ENCODE measurements at places on chromosomes 6 and 20.
A peak's percentile ranks its signal among the peaks of the same experiment; 100 is the strongest.

DNA sequence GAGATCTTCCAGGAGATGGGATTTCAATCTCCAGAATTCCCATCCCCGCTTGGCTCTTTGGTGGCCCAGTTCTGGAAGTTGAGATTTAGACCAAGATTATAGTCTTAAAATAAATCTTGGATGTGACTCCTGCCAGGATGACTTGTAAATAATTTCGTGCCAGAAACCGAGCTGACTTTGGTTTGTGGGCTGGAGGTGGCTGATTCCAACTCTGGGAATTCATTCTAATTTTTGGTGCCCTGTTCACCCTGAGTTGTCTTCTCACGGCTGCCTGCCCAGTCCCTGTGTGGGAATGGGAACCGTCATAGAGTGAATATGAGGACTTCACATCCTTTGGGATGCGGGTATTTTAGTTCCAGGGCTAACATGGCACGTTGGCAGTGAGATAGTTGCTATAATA lies 64.8 kb downstream of the JARID2 start:
- no peak for DNase-seq

DNA sequence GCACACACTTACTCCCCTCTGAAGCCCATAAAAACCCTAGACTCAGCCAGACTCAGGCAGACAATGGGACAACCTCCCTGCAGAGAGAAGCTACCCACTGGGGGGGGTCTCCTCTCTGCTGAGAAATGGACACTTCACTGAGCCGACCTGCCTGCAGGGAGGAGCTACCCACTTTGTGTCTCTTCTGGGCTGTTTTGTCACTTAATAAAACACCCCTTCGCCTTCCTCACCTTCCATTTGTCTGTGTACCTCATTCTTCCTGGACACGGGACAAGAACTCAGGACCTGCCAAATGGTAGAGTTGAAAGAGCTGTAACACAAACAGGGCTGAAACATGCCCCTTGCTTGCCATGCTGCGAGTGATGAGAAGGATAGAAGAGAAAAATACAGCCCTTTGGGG lies 151.7 kb upstream of the HDDC2 start:
- no peak for DNase-seq

DNA sequence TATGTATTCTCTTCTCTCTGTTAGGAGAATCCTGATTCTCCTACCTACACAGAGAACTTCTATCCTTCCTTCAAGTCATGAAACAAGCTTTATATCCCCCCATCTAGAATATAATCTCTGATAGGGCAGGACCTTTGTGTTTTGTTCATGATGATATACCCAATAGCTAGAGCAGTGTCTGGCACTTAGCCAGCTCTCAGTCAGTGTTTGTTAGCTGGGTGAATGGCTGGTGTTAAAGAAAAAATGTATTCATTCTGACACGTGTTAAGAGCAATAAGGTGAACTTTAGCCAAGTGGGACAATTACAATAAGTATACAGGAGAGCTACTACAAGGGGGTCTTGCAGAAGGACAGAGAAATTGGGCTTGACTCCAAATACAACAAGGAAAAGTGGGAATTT lies 34.3 kb upstream of the TNFRSF21 start:
- no peak for DNase-seq

DNA sequence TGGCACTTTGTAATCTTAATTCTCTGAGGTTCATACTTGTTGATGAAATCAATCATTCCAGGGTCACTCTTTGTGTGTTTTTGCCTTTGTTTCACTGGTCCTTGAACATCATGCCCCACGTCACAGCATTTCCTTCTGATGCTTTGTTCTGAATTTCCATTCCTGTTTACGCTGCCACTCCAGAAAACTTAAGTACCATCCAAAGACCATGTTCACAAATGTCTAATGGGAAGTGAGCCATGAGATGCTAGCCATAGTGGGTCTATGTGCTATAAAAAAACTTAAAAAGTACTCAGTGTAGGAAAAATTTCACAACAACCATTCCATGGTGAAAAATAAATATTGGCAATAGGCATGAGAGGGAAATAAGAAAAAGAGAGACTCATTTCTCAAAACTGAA lies 232.0 kb downstream of the IBTK start:
- DNase-seq = no peak

DNA sequence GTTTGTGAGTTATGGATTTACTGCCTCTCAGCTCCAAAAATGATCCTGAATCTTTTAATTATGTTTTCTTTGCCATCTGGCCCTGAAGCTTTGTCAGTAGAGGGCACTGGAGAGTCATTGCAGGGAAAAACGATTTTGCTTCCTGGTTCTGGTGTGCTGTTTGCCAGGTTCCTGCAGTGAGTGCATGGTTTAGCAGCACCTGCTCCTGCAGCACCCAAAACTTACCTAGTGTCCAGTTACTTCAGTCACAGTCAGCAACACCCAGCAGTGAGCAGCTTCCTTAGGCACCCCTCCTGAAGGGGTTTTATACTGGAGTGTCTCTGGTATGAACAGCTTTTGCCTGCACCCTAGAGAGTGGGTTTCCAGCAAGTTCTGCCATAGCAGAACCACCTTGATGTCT lies 6.0 kb upstream of the TRIM26 start:
- DNase-seq = peak; percentile 73

DNA sequence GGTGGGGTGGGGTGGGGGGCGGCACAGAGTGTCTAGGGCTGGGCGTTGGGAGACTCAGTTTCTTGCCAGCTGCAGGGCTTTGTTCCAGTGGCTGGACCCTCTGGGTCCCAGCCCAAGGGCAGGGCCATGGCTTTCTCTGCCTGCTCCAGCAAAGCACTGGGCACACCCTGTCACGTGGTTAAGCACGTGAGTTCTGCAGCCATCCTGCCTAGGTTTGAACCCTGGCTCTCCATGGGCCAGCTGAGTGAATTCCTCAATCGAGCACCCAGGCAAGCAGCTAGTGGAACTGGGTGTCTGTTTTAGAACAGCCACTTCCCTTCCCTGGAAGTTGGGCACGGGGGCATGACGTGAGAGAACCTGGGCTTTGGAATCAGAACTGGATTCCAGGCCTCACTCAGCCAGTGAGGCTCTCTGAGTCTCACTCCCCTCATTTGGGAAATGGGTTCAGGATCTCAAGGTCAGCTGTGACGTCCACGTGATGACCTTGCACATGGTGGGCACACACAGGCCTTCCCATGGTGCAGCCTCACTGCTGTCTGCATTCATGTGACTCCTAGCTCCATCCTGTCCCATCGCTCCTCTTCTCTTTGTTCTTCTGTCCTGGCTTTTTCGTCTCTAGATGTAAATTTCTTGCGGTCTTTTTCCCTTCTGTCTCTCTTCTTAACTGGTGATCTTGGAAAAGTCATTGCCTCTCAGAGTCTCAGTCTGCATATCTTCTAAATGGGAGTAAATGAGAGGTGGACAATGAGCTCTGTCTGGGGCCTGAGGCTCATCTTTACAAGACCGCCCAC lies 45.9 kb downstream of the NOL4L start:
- no peak for DNase-seq

DNA sequence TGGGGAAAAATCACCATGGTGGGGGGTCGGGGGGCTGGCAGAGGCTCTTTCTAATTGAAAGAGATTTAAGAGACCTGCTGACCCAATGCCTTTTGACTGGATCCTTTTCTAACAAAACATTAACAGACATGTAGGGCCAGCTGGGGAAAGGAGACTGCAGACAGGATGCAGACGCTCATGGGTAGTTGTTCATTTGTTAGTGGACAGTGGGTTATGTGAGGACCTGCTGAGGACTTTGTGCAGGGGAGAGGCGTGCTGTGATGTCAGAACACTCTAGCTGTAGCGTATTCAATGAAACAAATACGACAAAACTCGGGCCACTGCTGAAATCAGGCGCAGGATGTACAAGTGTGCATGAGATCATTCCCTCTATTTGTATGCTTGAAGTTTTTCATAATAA lies 1.2 kb downstream of the IP6K3 start:
- DNase-seq = no peak
